Stimulated activated CD4-positive, alpha-beta T cell treated with anti-CD3 and anti-CD28 coated beads, Interleukin-12 subunit alpha, Interleukin-12 subunit beta, amount 100 ng/mL, for 24 hours (primary cell): ENCODE measurements at places on chromosomes 2 and 18.

DNA sequence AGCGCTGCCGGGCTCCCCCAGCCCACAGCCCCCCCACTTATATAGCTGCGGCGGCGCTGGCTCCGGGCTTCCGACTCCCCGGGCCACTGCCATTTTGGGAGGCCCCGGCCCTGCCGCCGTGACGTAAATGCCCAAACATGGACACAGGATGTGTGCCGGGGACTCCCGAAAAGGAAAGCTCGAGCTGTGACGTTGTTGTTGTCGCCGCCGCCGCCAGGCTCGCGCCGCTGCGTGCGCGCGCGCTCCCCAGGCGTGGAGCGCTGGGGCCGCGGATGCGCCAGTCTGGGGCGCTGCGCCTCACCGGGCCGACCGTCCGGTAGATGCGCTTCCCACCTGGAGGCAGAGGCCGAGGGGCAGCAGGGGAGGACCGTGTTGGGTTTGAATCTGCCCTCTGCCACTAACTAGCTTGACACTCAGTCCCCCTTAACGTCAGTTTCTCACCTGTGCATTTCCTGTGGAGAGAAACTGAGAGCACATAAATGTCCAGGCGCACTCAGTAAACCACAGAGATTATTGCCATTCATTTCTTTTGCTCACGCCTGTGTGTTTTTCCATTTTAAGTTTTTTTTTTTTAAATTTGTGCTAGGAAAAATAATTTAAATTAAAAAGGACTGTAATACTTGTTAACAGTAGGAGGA is at the start of gene EGR4:
TSS of gene EGR4 (minus strand) at position 15 of the 638 bp plus-strand sequence. CDS start 231 bp downstream, outside the sequence.
- peak; percentile 80 for DNase-seq

GRCh38 chr2:226887940-226888339 is 52.1 kb downstream of the RHBDD1 start:
- no peak for DNase-seq

- DNase-seq: no peak
Observed at GRCh38 chr2:70793450-70793849, 3.0 kb upstream of the FIGLA start.

GRCh38 chr2:237993701-237994100 is 26.9 kb downstream of the UBE2F start:
- DNase-seq: no peak

GRCh38 chr18:29969876-29970275 is 1072.7 kb downstream of the DSC3 start:
- DNase-seq: no peak

- no peak for DNase-seq
Observed at GRCh38 chr2:168797286-168797655, 5.2 kb upstream of the NOSTRIN start.
